ENCODE measurements at places on chromosomes 2 and 18.

DNA sequence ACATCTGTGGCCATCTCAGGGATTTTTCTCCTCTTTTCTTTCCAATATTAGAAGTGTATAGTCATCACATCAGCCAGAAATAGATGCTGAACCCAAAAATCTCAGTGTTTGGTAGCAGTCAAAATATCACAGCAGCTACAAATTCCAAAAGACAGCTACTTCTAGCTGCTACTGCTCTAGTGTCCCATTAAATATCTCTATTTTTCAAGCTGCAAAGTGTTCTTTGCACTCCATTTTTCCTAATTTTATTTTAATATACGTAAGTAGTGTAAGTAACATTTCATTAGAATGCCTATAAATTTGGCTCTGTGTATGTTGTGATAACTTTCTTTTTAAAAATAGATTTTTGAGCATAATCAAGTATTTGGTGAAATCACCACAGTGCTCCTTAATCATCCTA is 967.3 kb downstream of the BCL11A start:
- no peak for DNase-seq

GRCh38 chr2:202841090-202841867 is 30.3 kb downstream of the ICA1L start:
- no peak for DNase-seq

GRCh38 chr2:206443735-206444527 is 599 bp downstream of the ADAM23 start:
- peak; percentile 64 for DNase-seq

DNA sequence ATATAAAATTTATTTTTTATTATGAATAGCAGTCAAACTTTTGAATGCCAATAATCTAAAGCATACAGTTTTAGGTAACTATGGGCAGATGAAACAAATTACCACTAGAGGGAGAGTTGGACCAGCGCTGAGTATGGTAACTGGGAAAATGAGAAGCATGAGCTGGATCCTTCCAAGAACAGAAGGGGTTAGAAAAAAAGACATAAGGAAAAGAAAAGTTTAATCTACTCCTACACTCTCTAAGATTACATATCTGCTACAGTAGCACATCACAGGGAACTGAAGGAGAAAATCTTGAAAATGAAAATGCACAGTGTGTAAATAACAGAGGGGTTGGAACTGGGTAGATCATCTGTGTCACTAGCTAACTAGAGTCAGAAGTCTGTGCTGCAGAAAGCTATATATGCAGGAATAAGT is 15.5 kb downstream of the REG3G start:
- peak; percentile 29 for DNase-seq

GRCh38 chr18:48475635-48476549 is 62.9 kb upstream of the CTIF start:
- peak; percentile 90 for DNase-seq

Data from NCI-H69 (cell line).